ENCODE measurements at places on chromosomes 5 and 9.

DNA sequence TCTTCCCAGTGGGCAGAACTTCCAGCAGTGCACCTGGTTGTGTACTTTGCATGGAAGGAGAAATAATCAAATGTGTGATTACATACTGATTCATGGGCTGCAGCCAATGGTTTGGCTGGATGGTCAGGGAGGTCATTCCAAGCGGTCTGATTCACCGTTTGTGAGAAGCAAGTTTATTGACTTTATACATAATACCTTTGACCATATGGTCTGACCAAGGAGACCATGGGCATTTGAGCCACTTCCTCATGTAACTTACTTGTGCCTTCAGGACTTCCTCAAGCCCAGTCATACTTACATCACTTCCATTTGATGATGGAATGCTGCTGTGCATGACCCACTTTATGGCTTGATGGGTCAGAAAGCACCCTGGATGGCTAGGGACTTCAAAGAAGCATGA lies 41.1 kb downstream of the DAP start:
- no peak for DNase-seq

- no peak for DNase-seq
These were observed 20.0 kb upstream of the MLANA start for GRCh38 chr9:5870691-5871090.

GRCh38 chr5:133696006-133696584 lies 83.8 kb upstream of the FSTL4 start:
- no peak for DNase-seq

GRCh38 chr5:34500236-34500847 lies 155.8 kb upstream of the RAI14 start:
- DNase-seq: no peak
